NCI-H510A treated with DMSO at 0.1 percent for 48 hours (cell line): ENCODE measurements at places on chromosomes 1 and 21.
A peak's percentile ranks its signal among the peaks of the same experiment; 100 is the strongest.

GRCh38 chr1:116417678-116418077 lies 44.6 kb downstream of the ATP1A1 start:
- no peak for DNase-seq

DNA sequence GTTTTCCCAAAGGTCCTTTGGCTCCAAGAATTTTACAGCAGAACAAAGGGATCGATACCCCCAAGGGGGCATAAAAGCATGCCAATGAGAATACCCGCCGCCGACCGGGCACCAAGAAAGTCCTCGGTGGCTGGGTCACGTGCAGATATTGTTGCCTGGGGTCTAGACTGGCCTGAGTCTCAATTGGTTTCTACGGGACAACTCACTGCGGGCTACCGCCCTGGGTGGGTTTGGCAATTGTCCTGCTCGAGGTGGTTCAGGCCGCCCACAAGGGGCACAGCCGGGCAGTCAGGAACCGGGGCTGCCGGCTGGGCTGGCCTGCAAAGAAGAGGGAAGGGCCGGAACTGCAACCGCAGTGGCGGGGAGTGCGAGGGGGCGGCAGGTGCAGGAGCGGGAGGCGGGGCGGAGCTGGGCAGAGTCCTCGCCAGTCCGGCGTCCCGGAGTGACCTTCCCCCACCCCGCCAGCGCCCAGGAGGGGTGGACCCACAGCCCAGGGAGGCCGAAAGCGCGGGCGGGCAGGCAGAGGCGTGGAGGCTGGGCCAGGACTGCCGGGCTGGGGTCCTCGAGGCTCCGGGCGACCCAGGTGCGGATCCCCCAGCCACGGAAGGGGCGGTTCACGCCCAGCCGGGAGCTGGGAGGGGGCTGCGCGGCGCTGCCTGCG lies 926 bp upstream of the ATP1B1 start:
- DNase-seq = peak; percentile 86

DNA sequence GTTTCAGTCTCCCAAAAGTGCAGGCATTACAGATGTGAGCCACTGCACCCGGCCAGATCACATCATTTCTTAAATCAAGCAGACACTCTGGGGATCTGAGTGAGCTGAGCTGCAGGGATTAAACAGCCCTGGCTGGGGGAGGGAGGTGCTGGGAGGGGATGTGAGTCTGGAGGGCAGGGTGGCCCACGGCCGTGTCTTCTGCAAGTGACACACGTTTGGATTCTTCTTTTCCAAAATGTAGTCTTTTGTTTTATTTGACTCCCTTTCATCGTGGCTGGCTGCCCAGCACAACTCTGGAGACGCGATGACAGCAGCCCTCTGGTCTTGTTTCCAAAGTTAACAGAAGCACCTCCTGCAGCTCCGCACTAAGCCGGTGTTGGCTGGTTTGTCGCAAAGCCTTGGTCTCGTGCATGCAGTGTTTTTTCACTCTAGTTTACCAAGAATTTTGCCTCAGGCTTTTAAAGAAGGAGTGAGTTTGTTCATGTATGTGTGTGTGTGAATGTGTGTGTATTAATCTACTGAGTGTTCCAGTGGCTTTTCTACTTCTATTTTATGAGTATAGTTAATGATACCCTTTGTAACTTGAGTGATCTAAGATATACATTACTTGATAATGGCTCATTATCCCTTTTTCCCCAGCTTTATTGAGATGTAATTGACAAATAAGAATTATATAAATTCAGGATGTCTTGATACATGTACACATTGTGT lies 2.8 kb upstream of the KRTAP10-5 start:
- no peak for DNase-seq

DNA sequence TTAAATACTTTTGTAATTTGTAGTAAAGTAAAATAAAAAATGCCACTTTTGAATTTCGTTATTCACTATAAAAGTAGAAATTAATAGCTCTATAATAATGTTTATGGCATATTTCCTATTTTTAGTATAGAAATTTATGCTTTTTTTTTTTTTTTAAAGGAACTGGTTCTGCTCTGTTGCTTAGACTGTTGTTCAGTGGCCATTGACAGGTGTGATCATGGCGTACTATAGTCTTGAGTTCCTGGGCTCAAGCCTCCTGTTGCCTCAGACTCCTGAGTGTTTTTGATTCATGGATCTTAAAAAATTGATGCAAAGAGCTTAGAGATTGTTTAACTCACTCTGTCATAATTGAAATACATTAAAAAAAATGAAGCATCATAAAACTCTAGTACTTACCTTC lies 53.6 kb downstream of the RPS6KC1 start:
- no peak for DNase-seq

GRCh38 chr21:31042080-31042464 lies 3.8 kb upstream of the KRTAP19-8 start:
- no peak for DNase-seq

DNA sequence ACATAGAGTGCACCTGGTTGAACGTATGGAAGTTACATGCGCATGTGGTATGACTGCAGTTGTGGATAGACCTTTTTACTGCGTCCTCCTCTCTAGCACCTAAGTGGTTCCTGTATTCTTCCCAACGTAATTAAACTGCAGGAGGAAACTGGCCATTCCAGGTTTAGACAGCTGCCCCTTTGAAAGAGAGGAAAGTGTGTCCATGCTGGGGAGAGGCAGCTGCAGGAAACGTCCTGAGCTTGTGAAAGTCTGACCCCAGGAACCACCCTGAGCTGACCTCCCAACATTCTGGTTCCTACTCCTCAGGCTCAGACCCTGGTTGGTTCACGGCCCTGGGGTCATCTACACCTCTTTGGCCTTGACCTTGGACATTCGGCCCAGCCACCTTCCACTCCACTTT lies 309.3 kb downstream of the DISC1 start:
- DNase-seq = peak; percentile 75

- DNase-seq = no peak
Observed at GRCh38 chr1:37865348-37866120, 6.1 kb upstream of the MTF1 start.

- DNase-seq = no peak
Observed at GRCh38 chr1:183590244-183591191, at the start of gene NCF2. NCF2 (minus strand) TSS chr1:183590459; CDS start chr1:183590329, 130 bp downstream.

DNA sequence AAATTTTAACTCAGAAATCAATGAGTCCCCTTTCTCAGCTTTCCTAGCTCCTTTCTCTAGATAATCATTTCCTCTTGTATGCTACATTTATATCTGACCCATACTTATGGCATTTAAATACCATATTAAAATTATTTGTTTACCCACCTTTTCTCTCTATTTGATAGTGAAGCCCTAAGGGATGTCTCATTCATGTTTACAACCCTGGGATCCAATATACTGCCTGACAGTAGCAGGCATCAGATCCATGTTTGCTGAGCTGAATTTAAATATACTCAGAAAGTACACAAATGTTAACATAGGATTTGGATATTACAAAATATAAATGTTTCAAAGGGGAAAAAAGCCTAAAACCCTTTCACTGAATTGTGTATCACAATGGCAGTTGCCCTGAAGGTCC lies 26.5 kb downstream of the SCMH1 start:
- DNase-seq = no peak

GRCh38 chr1:209341673-209342420 lies 241.7 kb upstream of the CAMK1G start:
- DNase-seq = no peak

GRCh38 chr1:98048244-98048643 lies 127.4 kb upstream of the DPYD start:
- peak; percentile 53 for DNase-seq

GRCh38 chr21:33151941-33152731 lies 77.6 kb upstream of the IFNAR2 start:
- no peak for DNase-seq

- DNase-seq = no peak
Observed at GRCh38 chr1:73463873-73464272, 734.1 kb downstream of the LRRIQ3 start.

DNA sequence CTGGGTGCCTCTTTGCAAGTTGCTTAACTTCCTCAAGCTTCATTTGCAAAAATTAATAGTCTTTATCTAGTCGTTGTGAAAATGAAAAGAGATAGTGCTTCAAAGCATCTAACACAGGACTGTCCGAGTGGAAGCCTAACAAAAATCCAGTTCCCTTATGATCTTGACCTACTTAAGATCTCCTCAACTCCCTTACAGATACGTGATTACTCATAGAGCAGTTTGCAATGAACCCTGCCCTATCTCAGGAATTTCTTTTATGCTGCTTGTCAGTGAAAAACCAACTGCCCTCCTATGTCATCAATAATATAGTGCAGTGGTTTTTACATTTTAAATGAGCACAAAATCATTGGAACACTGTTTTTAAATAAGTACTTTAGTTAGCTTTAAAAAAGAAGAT lies 314.3 kb downstream of the BACH1 start:
- no peak for DNase-seq

DNA sequence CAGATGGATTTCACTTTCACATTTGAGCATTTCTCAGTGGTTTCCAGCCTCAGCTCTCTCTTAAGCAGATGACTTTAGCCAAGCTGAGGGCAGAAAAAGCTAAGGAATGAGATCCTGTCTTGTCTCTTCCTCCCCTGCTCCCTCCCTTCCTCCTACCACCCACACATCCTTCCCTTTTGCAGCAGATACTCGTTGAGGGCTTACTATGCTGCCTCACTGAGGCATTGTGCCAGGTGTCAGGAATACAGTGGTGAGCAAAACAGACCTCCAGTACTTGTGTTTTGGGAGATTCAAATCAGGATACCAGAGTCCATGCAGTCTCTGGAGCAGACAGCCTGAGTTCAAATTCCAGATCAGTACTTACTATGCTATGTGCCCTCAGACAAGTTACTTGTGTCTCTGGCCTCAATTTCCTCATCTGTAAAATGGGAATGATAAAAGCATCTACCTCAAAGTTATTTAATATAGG lies 43.2 kb downstream of the KIF26B start:
- DNase-seq = no peak

GRCh38 chr1:175521249-175522040 lies 221.9 kb downstream of the TNR start:
- DNase-seq = peak; percentile 23

DNA sequence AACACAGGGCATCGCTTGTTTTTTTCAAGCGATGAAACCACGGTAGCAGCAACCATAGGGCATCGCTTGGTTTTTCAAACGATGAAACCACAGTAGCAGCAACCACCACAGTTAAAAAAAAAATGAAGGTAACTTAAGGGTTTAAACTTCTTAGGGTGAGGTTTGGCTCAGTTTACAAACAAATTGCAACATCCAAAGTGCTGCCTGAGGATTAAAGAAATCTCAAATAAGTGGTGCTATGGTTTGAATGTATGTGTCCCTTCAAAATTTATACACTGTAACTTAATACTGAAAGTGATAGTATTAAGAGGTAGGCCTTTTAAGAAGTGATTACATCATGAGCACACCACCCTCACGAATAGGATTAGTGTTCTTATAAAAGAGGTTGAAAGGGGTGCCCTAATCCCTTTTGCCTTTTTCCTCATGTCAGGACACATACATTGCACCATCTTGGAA lies 6.4 kb upstream of the GBP5 start:
- no peak for DNase-seq

DNA sequence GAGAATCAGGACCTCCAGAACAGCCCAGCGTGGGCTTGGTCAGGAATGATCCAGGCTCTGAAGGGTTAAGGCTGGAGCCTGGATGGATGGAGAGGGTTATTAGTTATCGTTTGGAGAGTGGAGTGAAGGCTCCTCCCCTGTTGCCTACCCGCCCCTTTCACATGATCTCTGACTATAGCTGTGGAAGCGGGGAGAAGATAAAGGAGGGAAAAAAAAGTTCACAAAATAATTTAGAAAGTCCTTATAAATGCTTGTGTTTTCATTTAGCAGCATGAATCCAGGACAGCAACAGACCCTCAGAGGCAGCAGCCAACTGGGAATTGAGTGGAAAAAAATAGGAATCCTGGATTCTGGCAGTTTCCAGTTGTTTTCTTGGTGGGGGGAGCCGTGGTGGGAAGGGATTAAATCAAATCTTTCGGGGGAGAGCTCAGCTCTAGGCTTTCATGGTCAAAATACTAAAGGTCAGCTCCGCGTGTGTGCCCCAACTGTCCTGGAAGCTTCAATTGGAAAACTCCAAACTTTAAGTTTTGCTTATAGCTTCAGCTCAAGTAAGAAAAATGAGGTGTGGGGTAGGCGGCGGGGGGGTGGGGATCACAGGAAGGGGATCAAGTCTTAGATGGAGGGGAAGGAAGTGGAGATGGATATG lies 595 bp upstream of the DDR2 start:
- DNase-seq = no peak

GRCh38 chr1:245489838-245490237 lies 335.1 kb downstream of the KIF26B start:
- no peak for DNase-seq

DNA sequence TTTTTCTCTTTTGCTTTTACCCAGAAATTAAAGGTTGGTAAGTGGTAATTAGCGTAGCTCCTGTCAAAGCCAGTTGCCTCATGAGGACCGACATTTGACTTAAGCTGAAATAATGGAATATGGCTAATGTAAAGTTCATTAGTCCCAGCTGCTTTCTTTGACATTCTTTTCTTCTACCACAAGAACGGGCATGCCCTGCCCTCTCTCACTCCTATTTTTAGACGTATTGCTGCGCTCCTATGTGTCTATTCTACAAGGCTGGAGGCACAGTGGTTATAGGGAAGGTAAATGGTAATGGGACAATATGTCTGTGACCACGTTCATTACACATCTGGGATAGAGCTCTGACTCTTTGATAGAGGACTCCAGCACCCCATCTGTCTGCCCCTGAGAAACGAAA lies 6.8 kb downstream of the CORT start:
- DNase-seq = no peak

GRCh38 chr1:197618061-197618460 lies 157.2 kb downstream of the DENND1B start:
- peak; percentile 57 for DNase-seq

- DNase-seq = no peak
Observed at GRCh38 chr1:245650441-245650960, 495.7 kb downstream of the KIF26B start.

DNA sequence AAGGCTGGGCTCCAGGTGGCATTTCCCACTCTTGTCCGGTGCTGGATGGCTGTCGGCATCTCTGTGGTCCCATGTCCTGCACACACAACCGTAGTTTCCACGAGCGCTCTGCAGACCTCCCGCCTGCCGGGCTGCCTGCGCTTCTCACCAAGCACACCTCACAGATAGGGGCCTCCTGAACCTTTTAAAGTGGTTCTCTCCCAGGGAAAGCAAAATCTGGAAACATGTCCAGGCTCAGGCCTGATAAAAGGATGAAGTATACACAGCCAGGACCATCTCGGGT lies 46.2 kb downstream of the CAPN9 start:
- DNase-seq = no peak

DNA sequence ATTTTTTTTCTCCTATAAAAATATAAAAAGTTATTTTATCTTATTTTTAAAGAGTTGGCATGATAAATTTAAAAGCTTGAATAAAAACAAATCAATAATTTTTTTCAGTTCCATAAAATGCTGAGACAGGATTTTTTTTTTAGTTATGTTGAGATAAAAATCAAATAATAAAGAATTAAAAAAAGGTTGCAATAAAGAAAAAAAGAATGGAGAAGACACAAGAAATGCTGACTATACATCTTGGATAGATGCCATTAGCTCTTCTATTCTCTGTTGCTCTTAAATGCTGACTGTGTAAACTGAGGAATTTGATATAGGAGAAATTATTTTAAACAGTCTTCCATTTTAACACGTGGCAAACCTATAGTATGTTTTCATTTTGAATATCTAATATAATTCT lies 2298.5 kb downstream of the MRPL39 start:
- DNase-seq = no peak

GRCh38 chr1:100279954-100280682 lies 14.1 kb downstream of the RTCA start:
- no peak for DNase-seq
